T-cell (primary cell): ENCODE measurements at places on chromosomes 12 and 14. TPM values are rescaled to one million over a fixed set of nuclear protein-coding genes. Genes with fewer than 3 reads are reported as not detected.

Gene SLC7A8
- 1.9 TPM for total RNA-seq

Gene PPP1R1A
- total RNA-seq = not detected

DNA sequence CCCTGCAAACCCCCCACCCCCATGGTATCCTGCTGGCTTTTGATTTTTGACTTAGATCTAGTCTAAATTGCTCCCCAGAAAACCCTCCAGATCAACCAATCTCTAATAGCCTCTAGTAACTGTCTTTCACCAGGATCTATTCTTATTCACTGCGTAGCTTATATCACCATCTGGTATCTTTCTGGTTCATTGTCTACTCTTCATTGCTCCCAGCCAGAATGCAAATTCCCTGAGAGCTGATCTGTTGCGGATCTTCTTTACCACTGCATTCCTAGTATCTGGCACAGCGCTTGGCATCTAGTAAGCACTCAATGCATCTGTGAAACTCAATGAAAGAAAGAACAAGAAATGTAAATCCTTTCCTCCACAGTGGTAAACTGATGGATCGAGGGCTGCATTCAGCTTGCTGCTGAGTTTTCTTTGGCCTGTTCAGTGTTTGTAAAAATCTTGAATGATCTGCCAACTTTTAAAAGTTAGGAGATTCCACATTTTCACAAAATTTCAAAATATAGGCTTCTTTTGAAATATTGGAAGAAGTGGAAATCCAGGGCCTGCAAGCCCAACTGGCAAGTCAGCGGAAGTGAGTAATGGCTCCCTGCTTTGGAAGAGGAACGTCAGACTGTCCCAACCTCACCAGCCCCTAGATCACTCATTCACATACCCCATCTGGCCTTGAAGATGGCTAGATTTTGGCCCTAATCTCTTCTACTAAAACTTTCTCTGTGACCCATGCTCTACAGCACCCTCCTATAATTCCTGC lies 274.2 kb downstream of the SSPN start:
- no peak for DNase-seq

DNA sequence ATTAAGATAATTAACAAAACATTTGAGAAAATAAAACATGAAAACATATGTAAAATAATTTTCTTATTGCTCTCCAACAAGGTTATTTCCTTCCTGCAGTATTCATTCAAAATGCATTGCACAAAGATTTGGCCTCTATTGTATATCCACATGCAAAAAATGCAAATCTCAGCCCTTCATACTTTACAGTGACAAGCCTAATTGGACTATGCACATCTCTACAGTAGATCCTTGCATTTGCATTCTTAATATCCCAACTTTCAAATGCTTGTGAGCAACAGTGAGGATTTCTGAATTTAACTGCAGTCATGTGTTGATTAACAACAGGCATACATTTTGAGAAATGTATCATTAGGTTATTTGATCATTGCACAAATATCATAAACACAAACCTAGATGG lies 333.7 kb downstream of the PAWR start:
- no peak for DNase-seq

DNA sequence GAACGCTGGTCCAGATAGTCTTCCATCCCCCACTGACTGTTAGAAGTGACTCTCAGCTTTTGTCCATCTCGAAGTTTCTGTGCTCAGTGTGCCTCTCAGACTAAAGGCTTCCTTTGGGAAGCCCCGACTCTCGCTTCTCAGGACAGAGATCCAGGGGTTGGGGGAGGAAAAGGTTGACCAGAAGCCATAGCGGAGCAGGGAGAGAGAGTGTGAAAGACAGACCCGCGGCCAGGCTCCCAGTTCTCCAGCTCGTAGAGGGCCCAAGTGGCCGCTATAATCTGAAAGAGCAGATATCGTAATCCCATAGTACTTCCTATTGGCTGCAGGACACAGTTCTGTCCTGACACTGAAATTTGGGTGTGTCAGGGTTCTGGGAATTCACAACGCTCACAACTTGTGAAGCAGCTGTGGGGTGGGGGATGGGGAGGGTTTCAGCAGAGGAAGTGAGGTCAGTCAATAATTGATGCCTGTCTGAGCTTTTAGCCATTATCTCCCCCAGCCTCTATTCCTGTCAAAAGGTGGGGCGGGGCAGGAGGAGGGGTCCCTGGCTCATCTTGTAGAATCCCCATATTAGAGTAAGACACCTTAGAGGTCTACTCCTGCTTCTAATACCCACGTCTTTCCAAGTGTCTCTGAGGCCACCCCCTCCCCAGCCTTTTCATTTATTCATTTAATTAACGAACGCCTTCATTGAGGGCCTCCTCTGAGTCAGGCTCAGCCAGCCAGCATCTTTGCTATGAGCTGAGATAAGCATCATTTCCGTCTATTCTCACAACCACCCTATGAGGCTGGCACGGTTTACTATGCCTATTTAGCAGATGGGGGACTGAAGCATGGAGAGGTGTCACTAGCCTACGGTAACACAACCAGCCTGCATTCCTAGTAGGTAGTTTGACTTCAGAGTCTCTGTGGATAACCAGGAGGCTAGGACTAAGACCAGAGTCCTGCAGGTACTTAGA lies 1.6 kb upstream of the ACVRL1 start:
- DNase-seq = no peak

DNA sequence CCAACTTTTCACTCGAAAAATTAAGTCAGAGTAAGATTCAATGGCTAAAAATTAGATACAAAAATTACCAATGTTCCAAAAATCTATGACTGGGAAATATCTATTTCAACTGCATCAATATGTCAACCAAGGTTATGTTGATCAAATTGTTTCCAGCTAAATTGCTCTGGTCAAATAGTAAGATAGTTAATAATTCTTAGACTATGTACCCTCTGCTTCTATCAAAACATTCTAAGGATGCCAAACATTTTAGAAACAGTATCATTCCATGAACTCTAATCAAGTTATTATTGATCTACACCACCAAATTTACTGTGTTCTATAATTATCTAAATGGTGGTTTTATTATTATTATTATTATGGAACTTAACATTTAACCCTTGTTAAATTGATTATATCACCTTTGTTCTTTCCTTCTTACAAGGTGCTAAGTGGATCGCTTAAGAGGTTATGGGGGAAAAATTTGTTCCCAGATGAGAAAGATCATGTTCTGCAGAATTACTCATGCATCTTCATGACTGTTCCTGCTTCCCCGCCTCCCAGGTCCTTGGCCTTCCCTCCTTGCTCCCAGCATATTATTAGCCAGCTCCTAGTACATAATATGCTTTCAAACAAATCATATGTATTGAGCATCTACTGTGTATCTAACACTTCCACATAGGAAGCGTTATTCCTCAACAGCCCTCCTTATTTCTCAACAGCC lies 240.5 kb upstream of the KRR1 start:
- no peak for DNase-seq

DNA sequence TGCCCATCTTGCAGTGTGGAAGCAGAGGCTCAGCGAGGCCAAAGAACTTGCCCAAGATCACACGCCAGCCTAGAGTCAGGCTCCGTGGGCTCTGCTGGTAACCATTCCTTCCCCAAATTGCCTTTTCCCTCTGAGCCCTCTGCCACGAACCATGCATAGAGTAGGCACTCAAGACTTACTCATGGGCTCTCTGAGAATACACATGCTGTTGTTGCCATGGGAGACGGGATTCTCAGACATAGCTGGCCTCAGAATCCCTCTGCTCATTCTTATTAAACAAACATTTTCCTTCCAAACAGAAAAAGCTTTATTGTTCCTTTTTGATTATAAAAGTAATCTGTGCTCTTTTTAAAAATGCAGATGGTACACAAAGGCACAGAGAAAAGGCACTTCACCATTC lies 52.5 kb upstream of the WSCD2 start:
- DNase-seq = no peak
